ENCODE measurements at places on chromosomes 16 and 17.

DNA sequence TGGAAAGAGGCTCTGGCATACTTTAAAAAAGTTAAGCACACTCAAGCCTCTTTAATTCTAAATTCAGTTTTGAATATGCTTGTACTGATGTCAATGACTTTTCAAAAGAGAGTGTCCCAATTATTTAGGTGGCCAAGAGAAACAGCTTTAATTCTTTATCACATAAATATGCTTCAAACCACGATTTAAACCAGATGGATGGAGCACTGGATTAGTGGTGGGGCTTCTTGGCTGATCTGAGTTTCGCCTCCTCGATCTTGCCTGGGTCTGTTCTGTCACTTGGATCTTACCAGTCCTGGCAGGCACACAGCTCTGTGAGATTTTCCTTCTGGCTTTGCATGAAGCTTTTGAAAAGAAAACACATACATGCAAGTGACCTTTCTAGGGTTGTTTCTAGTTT lies 467.8 kb downstream of the MAF start:
- DNase-seq: no peak

GRCh38 chr17:33725675-33726271 lies 432.7 kb upstream of the ASIC2 start:
- peak; percentile 20 for DNase-seq

DNA sequence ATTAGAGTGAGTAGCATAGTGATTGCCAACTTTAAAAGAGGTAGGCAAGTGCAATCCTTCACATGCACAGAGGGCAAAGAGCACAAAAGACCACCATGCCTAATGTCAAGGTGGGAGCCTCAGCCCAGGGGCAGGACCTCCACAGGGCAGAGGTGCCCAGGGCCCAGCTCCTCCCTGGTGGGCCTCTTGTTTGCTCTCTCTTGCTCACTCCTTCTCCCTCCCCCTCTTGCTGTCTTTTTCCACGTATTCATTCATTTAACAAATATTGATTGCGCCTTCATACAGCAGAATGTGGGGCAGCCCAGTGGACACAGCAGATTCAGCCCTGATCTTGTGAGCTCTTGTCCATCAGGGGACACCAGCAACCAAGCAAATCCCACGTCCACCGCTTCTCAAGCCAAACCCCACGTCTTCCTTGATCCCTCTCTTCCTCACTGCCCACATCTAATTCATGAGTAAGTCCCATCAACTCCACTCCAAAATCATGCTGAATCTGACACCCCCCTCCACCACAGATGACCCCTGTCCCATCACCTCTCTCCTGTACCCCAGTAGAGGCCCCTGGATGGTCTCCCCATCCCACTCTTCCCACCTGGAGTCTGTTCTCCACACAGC lies 44.1 kb upstream of the RPL38 start:
- no peak for DNase-seq

DNA sequence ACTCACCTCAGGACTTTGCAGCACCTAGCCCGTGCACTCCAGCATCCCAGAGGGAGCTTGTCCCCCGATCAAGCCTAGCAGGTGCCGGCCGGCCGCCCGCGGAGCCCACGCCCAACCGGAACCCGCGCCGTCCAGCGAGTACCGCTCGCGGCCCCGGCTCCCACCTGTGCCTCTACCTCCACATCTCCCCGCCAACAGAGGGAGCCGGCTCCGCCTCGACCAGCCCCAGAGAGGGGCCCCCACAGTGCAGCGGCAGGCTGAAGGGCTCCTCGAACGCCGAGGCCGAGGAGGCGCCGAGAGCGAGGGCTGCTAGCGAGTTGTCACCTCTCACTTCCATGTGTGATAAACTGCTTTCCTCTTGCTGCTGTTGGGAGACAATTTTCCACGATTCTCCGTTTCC lies 41.1 kb upstream of the DHRS7B start:
- DNase-seq: no peak

- no peak for DNase-seq
Observed at GRCh38 chr16:56797861-56798260, 67.1 kb upstream of the SLC12A3 start.

DNA sequence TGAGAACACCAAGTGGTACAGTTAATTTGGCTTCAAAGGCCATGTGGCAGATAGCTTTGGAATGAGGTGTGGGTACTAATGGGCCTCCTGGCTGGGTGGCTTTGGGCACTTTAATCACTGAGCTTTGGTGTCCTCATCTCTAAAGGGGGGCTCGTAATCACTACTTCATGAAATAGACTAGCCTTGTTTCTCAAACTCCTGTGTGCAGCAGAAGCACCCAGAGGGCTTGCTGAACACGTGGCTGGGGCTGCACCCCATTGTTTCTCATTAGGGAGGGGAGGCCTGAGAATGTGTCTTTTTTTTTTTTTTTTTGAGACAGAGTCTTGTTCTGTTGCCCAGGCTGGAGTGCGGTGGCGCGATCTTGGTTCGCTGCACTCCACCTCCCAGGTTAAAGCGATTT lies 5.8 kb downstream of the EPN2 start:
- DNase-seq: no peak

DNA sequence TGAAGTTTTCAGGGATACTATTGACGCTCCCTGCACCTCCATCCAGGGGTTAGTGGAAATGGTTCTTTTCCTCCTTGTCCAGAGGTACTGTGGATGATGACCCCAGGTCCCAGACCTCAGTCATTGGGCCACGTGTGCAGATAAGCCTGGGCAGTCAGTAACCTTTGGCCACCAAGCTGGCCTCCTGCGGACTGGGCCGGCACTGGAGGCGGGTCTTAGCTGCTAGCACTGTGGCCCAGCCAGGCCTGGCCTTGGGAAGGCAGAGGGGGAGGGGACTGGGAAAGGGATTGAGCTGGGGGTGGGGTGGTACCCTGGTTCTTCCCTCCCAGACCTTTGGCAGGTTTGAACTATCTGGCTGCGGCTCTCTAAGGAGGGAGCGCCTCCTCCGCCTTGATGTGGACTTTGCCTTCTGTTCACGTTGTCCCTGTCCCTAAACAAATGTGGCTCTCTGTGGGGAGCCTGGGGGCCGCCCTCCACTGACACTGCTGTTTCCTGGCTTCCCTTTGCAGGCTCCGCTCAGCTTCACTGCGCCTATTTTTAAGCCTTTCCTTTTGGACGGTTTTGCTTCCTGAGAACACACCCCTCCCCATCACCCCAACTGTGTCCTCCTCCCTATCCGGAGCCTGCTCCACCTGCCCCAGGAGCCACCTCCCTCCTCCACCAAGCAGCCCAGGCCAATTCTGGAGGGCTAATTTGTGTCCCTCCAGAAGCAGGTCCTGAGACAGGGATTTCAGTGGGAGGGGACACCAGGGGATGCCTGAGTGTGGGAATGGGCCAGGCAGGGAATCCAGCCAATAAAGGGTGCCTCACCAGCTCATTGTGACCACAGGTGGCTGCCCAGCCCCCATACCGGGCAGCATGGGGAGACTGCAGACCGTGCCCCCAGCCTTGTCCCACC lies 251.9 kb downstream of the SEC14L1 start:
- no peak for DNase-seq
